ENCODE measurements at places on chromosomes 3 and 15.
A peak's percentile ranks its signal among the peaks of the same experiment; 100 is the strongest.

GRCh38 chr3:77186728-77187127 is 146.8 kb downstream of the ROBO2 start:
- DNase-seq, result no peak

GRCh38 chr3:189890496-189890895 is 230.2 kb downstream of the P3H2 start:
- no peak for DNase-seq

- no peak for DNase-seq
Measured at GRCh38 chr3:152204218-152204617, 64.5 kb upstream of the MBNL1 start.

DNA sequence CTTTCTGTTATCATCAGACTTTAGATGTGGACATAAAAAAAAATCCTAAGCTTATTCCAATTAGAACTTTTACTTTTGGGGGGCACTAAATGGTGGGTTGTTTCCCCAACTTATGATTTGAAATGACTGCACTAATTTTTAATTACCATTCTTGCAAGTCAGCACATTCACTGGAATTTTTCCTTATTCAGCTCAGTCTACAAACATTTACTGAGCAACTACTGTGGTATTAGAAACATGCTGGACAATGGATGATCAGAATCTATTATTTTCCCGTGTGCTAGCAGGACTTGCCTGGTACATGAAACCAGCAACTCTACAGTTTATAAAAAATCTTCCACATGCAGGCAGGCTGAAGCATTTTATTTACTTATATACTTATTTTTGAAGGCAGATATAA is 273.6 kb downstream of the FOXP1 start:
- DNase-seq, result no peak

DNA sequence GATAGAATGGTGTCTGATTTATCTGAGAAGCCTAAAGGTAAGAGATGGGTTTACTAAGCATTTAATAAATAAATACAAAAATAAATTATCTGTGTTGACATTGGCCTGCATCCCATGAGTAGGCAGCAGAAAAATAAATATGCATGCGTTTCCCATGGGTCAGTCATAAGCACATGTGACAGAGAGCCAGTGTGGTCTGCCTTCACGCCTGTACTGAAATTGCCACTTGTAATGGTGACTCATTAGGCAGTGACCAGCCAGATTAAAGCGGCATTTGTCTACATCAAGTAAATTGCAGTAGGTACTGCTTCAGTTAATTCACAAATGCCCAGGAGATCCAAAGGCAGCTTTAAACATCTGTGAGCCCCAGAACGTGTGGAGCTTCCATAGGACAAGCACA is 399.6 kb downstream of the NAALADL2 start:
- no peak for DNase-seq

- no peak for DNase-seq
Measured at GRCh38 chr3:14359348-14359747, 43.1 kb upstream of the SLC6A6 start.

- DNase-seq, result peak; percentile 82
Measured at GRCh38 chr3:12658593-12659058, 5.3 kb downstream of the RAF1 start.

DNA sequence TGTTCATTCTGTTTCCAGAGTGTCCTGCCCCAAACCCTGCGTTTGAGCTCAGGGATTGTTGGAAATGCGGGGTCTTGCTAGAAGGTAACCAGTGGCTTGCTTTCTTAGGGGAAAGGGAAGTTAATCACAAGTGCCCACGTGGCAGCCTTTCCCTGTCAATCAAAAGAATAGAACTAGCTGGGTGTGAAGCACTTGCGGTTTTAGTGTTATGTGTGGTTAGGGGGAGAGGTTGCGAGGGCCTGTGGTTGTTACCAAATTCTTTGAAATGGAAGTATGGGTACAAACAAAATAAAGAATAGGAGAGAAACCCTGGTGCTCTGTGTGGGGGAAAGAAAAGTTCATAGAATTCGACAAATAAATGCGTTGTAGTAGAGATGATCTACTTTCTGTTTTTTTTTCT is 67.6 kb downstream of the FNDC3B start:
- no peak for DNase-seq

- DNase-seq, result no peak
Measured at GRCh38 chr15:77039848-77040247, 31.1 kb downstream of the TSPAN3 start.

DNA sequence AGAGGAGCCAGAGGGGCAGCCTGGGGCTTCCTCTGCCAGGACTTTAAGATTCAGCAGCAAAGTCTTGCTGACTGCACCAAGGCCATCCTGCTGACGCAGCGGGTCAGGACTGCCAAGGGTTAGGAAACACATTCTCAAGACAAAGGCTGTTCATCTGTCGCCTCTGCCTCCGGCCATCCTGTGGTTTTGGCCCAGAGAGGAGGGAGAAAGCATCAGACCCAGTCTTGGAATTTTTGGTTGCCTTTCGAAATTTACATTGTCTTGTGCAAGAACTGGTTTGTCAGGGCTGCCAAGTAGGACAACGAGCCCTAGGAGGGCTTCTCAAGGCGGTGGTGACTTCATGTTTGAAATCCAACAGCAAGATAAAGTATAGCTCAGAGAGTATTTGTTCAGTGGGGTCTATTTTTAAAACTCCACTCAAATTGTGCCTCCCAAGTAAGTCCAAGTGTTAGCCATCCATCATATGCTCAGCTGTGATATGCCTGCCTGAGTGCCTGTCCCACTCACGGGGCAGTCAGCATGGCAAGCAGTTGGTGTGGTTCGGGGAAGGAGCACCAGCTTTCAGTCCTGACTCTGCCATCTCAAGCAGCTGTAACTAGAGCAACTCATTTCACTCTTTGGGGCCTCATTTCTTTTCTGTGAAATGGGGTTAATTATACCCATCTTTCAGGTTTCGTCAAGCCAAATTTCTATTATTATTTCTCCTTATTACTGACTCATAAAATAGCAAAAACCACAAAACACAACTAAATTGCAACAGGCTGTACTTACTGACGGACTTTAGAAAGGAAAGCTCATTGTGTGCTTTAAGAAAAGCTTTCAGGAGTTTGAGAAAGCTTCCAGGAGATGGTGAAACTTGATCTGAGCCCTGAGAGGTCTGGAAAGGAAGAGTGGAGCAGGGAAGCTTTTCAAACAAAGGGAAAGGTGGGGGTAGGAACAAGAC is 42.4 kb upstream of the RHO start:
- DNase-seq, result peak; percentile 97

GRCh38 chr15:96421178-96421601 is 90.7 kb downstream of the NR2F2 start:
- no peak for DNase-seq

- DNase-seq, result no peak
Measured at GRCh38 chr15:92005154-92005553, 151.6 kb downstream of the SLCO3A1 start.

GRCh38 chr3:134336587-134336986 is 37.7 kb downstream of the AMOTL2 start:
- no peak for DNase-seq

GRCh38 chr15:69410248-69410874 is 3.8 kb upstream of the KIF23 start:
- DNase-seq, result no peak

- DNase-seq, result no peak
Measured at GRCh38 chr3:120280566-120280965, 4.5 kb downstream of the GPR156 start.

- DNase-seq, result no peak
Measured at GRCh38 chr3:10505791-10506585, 602 bp upstream of the ATP2B2 start.

- no peak for DNase-seq
Measured at GRCh38 chr15:67201136-67201535, 53.3 kb downstream of the AAGAB start.

DNA sequence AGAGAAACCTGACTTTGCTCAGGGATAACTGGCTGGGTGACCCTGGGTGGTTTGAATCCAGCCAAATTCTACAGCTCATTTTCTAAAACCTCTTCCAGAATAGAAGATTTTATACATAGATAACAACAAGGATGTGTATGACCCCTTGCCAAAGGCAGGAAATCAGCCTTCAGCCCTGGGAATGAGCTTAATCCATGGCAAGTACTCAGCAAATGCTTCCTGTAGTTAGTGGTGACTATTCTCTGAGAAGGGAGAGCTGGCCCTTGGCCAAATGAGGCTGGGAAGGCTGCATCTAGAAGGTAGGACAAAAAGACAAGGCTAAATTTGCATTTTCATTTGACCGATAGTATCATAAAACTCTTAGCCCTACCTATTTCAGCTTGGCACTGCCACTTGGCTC is 4.6 kb upstream of the HACD3 start:
- no peak for DNase-seq

GRCh38 chr15:76861815-76862397 is 43.2 kb downstream of the SCAPER start:
- no peak for DNase-seq

DNA sequence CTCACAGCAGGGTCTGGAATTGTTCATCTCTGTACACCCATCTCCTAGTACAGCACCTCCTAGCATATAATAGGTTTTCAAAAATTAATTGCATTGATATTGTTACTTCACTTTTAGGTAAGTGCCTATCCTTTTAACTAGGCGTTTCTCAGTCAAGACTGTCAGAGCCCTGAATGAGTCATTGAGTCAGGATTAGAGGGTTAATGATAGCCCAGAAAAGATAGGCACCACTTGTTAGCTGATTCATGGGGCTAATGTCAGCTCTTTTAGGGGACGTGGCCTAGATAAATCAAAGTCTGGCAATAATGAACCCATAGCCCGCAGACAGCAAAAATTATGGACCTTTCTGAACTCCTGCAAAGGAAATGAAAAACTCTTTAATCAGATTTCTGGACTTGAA is 42.9 kb downstream of the TIMP4 start:
- no peak for DNase-seq

DNA sequence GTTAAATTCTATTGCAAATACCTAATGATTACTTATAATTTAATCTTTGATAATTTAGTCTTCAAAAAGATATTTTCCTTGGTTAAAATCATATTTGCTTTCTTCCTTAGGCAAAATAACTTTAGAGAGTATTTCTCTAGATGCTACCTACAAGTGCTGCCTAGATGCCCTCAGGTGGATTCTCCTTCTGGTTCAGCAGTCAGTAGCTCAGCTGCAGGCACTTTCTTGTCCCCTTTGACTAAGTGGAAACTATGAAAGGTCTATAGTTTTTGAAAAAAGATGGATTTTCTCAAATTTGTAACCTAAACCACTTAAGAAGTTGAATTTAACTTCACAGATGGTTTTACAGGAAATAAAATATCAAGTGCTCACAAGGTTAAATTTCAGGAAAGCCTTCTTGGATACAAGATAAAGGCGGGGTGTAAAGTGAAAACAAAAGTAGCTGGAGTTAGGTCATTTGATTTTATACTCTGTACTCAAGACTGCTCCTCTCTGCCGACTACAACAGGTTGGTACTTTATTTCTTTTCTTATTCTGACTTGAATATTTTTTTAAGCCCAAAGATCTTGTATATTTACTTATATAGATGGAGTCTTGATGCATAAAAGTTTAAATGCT is at the start of gene ACKR4:
Gene ACKR4, plus strand, starts transcription at position 455 of the 618 bp plus-strand sequence. CDS start 3,128 bp downstream, outside the sequence.
- DNase-seq, result no peak

DNA sequence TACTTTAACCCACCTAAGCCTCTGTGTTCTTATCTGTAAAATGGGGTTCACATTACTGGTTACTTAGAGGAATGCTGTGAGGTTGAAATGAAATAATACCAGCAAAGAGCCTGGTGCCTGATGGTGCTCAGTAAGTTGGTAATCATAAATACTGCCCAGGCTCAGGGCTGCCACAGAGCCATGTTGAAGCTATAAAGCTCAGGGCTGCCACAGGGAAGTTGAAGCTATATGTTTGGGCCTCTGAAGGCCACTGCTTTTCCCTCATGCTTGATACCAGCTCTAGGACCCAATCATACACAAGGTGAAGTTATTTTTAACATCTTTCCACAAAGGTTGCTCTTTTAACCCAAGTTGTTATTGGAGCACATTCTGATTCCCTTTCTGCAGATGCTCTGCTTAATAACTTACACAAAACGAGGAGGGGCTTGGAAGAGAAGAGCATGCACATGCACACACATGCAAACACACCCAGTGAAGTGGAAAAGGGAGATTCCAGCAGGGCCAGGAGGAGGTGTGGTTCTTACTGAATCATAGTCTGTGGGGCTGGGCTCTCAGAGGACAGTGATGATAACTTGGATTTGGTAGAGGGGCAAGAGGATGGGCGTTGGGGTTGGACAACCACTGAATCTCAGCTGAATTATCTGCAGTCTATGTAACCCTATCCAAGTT is 17.4 kb downstream of the PARP14 start:
- DNase-seq, result no peak

GRCh38 chr3:166444756-166445155 is 607.5 kb upstream of the BCHE start:
- DNase-seq, result no peak

DNA sequence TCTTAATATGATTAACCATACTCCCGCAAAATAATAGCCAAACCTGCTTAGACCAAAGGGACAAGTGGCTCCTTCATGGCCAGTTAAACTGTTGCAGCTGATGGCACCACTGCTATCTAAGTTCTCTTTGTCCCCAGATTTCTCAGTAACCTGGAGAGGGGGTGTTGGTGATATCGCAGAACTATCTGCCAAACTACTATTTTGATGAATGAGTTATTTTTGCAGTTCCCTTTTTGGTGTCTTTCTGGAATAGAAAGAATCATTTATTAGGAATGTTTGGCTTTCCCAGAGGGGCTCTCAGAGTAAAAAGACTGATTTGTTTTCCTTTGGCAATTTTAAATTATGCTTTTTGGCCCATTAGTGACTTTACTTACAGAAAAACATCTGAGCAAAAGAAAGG is 33.0 kb downstream of the CLEC3B start:
- no peak for DNase-seq

DNA sequence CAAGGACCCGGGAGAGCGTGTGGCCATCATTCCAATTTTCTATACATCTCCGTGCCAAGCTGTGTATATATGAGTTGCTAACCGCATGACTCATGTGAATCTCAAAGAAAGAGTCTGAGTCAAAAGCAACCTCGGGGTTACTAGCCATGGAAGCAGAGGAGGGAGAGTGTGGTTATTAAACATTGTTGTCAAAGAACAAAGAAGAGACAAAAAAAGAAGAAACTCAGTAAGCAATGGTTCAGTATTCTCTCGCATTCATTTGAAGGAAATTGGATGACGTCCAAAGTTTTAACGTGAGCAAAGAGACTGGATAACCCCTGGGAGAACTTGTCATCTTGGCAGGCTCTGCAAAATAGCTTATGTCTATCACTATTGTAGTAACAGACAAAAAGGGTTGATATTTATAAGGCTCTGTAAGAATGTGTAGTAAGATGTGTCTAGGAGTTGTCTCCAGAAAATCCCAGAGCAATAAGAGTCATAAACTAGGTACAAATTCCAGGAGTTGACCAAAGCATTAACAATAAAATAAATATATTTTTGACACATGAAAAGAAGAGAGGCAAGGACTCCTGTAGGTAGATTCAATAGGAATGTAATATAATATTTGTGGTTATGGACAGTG is 52.8 kb upstream of the GRM7 start:
- no peak for DNase-seq
